ENCODE measurements at places on chromosomes 13 and 19.

GRCh38 chr13:44815623-44816022 lies 173.6 kb downstream of the NUFIP1 start:
- no peak for DNase-seq

GRCh38 chr19:35703343-35703742 lies 1.0 kb upstream of the ZBTB32 start:
- no peak for DNase-seq

DNA sequence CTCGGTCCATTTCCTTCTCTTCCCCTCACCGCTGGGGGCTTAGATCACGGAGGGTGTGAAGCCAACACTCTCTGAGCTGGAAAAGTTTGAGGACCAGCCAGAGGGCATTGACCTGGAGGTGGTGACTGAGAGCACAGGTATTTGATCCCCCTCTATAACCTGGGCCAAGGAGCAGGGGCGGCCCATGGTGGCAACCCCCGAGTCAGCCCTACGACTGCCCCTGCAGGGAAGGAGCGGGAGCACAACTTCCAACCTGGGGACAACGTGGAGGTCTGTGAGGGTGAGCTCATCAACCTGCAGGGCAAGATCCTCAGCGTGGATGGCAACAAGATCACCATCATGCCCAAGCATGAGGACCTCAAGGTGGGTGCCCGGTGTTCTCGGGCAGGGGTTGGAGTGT lies 11.6 kb upstream of the TIMM50 start:
- DNase-seq: no peak

- DNase-seq: no peak
Observed at GRCh38 chr13:89878904-89879303, 1468.6 kb upstream of the MIR17HG start.

GRCh38 chr13:48857576-48857975 lies 118.1 kb upstream of the FNDC3A start:
- no peak for DNase-seq

- DNase-seq: no peak
Observed at GRCh38 chr13:51976423-51976822, 34.8 kb downstream of the ATP7B start.

DNA sequence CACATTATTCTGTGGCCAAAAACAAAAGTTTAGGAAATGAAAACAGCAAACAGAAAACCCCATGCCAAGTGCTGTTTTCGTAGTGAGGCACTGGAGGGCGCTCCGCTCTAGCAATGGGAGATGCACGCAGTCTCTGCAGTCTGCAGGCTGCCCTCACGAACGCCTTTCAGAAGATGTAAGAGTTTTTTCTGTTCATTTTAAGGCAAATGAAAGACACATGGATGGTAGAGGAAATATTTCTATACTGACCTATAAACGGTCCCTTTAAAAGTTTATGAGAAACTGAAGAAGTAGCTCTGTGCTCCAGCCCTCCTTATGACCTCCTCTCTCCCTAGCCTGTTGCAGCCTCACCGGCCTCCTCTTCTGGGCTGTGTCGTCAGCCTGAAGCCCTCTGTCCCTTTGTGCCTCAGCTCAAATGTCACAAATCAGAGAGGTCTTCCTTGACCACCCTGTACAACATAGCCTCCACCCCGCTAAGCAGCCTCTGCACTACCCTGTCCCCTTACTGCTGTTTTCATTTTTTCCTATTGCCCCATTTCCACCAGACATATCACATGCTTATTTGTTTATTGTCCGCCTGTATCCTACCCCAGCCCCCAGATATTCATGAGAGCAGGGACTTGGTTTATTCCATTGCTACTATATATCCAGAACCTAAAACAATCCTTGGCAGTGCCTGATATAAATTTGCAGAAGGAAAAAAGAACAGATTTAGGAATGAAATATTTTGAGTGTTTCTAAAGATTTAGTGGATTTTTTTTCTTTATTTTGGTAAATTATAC lies 116.4 kb downstream of the TM9SF2 start:
- no peak for DNase-seq

DNA sequence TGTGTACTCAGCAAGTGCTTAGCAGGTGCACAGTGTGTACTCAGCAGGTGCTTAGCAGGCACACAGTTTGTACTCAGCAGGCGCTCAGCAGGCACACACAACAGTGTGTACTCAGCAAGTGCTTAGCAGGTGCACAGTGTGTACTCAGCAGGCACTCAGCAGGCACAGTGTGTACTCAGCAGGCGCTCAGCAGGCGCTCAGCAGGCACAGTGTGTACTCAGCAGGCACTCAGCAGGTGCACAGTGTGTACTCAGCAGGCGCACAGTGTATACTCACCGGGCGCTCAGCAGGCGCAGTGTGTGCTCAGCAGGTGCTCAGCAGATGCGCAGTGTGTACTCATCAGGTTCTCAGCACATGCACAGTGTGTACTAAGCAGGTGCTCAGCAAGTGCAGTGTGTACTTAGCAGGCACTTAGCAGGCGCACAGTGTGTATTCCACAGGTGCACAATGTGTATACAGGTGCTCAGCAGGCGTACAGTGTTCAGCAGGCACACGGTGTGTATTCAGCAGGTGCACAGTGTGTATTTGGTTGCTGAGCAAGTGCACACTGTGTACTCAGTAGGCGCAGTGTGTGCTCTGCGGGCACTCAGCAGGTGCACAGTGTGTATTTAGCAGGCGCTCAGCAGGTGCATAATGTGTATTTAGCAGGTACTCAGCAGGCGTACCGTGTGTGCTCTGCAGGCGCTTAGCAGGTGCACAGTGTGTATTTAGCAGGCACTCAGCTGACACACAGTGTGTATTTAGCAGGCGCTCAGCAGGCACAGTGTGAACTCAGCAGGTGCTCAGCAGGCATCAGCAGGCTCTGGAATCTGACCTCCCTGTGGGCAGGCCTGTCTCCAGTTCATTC lies 15.1 kb downstream of the CRTC1 start:
- no peak for DNase-seq

DNA sequence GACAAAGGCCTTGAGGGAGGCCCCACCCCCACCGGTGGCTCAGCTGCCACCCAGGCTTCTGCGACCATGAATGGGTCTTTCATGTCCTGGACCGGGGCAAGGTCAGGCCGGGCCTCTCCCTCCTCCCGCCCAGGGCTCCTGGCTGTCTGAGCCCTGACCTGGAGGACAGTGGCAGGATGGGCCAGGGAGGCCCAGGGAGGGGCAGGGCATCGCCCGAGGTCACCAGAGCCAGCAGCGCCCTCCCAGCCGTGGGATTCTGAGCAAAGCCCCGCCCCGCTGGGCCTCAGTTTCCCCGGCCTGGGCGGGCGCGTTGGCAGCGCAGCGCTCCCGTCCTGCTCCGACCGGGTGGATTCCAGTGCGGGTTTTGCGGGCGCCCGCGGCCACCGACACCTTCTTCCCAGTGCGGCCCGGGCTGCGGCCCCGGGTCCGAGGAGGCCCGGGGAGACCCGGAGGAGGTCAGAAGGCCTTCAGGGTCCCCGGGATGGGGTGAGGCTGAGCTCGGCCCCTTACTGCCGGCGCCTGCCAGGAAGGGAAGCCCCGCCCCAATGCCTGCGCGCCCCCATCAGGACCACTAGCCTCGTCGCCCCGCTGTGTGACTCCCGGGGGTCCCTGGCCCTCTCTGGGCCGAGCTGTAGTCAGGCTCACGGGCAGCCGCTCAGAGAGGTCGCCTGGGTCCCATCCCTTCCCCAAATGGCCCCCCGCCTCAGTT lies 24.6 kb upstream of the SEMA6B start:
- DNase-seq: no peak

GRCh38 chr13:109586509-109587346 lies 199.7 kb downstream of the IRS2 start:
- DNase-seq: no peak

DNA sequence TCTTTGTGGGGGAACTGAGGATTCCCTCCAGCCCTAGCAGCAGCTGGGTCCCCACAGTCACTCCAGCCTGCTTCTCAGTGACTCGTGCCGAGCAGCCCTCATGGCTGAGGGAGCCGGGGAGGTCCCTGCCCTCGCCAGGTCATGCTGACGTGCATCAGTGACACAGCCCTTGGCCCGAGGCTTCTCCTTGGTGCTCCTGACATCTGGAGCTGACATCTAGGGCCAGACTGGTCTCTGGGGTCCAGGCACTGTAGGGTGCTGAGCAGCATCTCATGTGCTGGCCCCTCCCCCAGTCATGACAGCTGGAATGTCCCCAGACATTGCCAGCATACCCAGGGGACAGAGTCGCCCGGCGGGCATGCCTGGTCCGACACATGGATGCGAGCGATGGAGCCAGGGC lies 14.4 kb downstream of the COMP start:
- no peak for DNase-seq

GRCh38 chr13:113367020-113367560 lies 3.2 kb upstream of the GRTP1 start:
- DNase-seq: no peak

- DNase-seq: no peak
Observed at GRCh38 chr13:58992478-58993042, 1171.2 kb downstream of the DIAPH3 start.

GRCh38 chr13:66635526-66635925 lies 594.6 kb downstream of the PCDH9 start:
- no peak for DNase-seq

DNA sequence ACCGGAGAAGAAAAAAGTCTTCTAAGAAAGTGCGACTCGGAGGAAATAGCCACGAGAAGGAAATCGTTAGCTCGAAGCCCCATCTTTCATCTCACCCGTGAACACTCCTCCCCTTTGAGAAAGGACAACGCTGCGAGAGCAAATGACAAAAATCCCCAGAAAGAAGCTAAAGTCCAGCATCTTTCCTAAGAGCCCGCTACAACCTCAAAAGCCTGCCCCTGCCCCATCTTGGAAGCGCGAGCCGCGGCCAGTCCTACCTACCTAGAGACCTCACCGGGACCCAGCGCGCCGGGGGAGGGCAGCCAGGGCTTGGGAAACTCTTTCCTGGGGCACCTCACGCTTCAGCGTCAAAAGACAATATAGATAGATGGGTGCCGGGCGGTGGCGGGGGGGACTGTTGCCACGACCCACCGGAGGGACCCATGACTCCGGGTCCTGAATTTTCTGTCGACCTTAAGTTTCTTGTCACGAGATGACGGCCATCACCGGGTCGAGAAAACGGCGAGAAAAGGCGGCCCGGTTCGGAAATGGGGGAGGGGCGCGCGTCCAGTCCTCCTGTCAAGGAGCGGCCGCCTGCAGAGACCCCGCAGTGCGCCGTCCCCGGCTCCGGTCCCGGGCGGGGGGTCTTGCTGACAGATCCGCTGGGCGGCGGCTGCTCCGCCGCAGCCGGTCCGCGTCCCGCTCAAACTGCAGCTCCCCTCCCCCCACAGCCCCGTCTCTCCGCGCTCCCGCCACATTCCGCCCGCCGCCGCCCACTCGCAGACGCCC lies 65.9 kb downstream of the KCNRG start:
- peak; percentile 26 for DNase-seq

DNA sequence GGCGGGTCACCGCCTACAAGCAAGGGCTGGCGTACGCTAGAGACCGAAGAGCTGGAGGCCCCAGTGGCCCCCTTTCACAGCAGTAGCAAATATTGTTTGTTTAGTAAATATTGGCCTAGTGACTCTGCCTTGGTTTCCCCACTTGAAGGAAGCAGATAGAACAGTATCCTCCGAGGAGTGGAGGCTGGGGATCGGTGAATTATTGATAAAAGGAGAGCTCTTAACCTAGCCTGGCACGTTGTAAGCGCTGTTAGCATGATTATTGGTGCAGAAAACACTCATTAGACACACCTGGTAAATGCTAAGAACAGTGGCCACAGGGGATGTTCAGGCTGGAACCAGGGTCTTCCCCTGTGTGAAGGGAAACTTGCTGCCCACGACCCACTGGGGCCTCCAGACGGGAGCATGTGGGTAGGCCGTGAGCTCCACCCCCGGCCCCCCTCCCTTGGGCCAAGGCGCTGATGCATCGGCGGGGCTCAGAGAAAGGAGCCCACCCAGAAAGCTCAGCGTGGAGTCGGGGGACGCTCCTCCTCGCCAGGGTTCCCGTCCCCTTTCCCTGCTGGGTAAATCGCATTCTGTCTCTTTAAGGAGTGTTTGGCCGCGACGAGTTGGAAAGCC lies 2.3 kb downstream of the IER2 start:
- no peak for DNase-seq

DNA sequence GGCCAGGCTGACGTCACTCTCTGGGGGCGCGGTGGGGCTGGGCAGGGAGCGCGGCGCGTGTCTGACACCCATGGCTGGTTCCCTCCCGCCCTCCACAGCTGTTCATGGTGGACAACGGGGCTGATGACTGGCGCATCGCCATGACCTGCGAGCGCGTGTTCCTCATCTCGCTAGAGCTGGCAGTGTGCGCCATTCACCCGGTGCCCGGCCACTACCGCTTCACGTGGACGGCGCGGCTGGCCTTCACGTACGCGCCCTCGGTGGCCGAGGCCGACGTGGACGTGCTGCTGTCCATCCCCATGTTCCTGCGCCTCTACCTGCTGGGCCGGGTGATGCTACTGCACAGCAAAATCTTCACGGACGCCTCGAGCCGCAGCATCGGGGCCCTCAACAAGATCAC lies 14.7 kb downstream of the KCNN1 start:
- no peak for DNase-seq

DNA sequence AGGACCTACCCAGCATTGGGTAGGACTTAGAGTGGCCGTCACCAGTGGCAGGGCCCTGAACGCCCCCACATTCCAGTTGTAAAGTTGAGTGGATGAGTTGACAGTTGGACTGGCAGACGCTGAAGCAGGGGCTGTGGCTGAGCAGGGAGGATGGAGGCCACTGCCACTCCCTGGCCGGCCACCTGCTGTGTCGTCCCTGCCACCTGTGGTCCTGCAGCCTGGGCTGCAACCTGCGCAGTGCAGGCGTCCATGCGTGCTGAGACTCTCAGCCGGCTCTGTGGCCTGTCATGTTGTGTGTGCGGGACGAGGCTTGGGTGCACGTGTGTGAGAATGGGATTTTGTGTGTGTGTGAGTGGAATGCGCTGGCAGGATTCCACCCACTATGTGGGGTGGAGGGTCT lies 80.8 kb downstream of the SCGB2B2 start:
- no peak for DNase-seq

DNA sequence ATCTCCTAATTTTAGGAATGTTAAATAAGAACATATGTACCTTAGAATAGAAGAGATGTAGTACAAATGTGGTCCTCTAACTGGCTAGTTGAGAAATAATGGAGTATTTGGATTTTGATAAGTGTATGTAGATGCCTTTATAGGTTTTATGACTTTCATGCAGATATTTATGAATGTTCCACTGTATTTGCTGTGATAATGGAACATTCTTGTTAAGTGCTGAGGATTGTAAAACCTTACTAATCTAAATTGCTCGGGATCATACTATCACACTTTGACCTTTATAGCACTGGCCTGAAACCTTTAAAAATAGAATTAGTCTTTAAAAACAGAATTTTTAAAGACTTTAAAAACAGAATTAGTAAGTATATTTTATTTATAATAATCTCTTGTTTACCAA lies 135.1 kb downstream of the LMO7 start:
- no peak for DNase-seq

DNA sequence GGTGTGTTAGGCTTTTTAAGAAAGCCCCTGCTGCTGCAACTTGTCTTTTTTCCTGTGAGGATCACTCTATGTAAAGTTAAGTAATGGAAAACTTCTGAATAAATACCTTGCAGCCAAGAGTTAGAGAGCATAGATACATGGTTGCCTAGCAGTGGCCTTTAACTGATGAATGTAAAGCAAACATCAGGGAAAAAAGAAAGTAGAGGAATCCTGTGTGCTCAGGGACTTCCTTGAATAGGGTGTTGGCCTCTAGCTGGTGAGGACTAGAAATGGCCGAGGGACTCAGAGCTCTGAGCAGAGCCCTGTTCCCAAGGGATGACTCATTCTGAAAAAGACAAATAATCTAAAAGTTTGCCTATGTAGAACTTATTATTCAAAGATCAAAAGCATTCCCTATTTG lies 135.7 kb downstream of the MIPEP start:
- no peak for DNase-seq

GRCh38 chr13:108249150-108249549 lies 20.4 kb upstream of the TNFSF13B start:
- DNase-seq: no peak
